ENCODE measurements at places on chromosomes 4 and X. TPM values are rescaled to one million over a fixed set of nuclear protein-coding genes. Genes with fewer than 3 reads are reported as not detected.

The TEX13B gene
- not detected for total RNA-seq

The NXF2 gene
- total RNA-seq, result not detected

The BST1 gene
- total RNA-seq, result 0.18 TPM

GRCh38 chr4:80538276-80538926 is 202.9 kb downstream of the CFAP299 start:
- DNase-seq, result no peak

GRCh38 chr4:73434311-73434710 is 1.7 kb upstream of the AFP start:
- DNase-seq, result no peak

GRCh38 chr4:73944061-73944875 is 37.6 kb downstream of the PF4 start:
- no peak for DNase-seq

All from activated T-cell treated with anti-CD3 and anti-CD28 coated beads, Interleukin-2, amount 50 U/mL, for 4 hours (primary cell).